Airway epithelial cell (primary cell): ENCODE measurements at places on chromosomes 4 and X. TPM values are rescaled to one million over a fixed set of nuclear protein-coding genes. Genes with fewer than 3 reads are reported as not detected.

SSX2B gene
- total RNA-seq, result not detected in 2 replicates

GAGE1 gene
- total RNA-seq, result not detected in 2 replicates

TMPRSS11A gene
- 1.4 and 1.5 TPM in 2 replicates for total RNA-seq

SH3D19 gene
- total RNA-seq, result 29.1 and 39.3 TPM in 2 replicates

NALF2 gene
- 0.21 TPM in 1 of 2 replicates, not detected in the other for total RNA-seq

ARMCX1 gene
- 8.4 and 9.2 TPM in 2 replicates for total RNA-seq

AFP gene
- 0.56 TPM in 1 of 2 replicates, not detected in the other for total RNA-seq

CA5B gene
- 1.3 and 2.7 TPM in 2 replicates for total RNA-seq

TRPC5OS gene
- not detected in 2 replicates for total RNA-seq

AREG gene
- total RNA-seq, result 325 and 334 TPM in 2 replicates

SLC6A14 gene
- total RNA-seq, result 37.3 and 54.2 TPM in 2 replicates

HTN1 gene
- total RNA-seq, result not detected in 2 replicates

LIN54 gene
- 6.4 and 9.0 TPM in 2 replicates for total RNA-seq

AKAP4 gene
- not detected in 2 replicates for total RNA-seq

CNKSR2 gene
- 0.49 and 3.3 TPM in 2 replicates for total RNA-seq

NAA15 gene
- total RNA-seq, result 29.5 and 38.4 TPM in 2 replicates

ARHGAP6 gene
- 0.09 and 0.14 TPM in 2 replicates for total RNA-seq

TLR8 gene
- total RNA-seq, result not detected in 2 replicates
